Thyroid gland (tissue), 4 donors: ENCODE measurements at places on chromosomes 4 and X. TPM values are rescaled to one million over a fixed set of nuclear protein-coding genes. Genes with fewer than 3 reads are reported as not detected.

Gene XK
- total RNA-seq, result 3.5 TPM

Gene AADAT
- 5.7 TPM for total RNA-seq

DNA sequence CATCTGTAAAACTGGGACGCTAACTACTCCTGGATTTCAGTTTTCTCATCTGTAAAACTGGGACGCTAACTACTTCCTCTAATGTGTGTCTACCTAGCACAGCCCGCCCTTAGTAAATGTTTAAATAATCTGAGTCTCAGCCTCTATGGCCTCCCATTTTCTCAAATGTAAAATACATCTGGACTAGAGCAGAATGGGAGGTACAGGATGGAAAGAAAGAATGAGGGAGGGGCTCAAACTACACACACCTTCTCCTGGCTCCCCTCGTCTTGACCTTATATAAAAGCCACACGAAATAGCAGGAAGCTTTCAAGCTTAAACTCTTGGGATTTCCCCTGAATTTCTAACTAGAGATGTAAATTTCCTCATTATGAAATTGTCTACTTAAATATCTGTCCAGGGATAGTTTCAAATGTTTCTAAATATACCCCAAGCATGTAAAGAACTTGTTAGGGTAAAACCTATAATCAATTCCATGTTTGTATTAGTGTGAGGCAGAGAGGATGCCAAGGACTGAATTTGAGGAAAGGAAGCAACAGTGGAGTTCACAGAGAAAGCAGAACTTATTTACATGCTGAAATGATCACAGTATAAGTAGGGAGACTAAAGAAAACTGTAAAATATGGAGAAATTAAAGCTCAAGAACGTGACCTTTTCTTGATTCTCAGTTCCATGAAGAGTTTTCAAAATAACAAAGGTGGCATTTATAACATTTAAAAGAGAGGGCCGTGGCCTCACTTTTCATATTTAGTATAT is 220.0 kb downstream of the NWD2 start:
- H3K27ac ChIP-seq, result no peak overlapping the region
- H3K36me3 ChIP-seq, result no peaks in the 10 kb centered on the region
- H3K4me3 ChIP-seq, result no peak overlapping the region
- no peaks in the 10 kb centered on the region for H3K4me1 ChIP-seq
- DNase-seq, result no peak

Gene ADRA2C
- 0.45 TPM for total RNA-seq

DNA sequence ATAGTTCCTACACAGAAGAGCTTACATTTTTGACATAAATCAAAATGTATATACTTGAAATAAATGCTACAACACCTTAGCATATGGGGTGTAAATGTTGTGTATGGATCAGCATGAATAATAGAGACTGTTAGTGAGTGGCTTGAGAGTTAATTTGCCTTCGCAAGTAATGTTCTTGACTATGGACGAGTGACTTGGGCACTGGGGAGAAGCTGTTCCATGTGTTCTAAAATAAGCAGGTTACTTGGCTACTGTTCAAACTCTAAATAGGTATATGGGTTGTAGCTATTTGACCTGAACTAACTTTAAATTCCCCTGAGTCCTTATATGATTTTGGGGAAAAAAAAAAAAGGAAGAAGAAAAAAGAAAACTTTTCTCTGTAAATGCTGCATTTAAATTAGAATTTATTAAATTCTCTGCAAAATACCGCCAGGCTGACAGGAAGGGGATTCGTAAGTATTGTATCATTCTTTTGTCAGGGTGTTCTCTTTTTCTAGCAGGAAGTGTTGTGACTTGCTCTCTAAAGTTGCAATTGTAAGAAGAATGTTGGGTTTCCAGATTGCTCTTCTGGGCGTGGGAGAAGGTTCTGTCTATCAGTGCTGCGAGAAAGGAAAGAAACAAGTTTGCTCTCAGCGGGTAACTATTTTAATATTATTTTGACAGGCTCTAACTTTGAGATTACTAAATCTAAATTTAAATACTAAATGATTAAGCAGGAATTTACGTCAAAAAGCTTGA is 32.2 kb downstream of the PLS3 start:
- peak overlapping the region; percentile 82 for H3K27ac ChIP-seq
- DNase-seq, result peak; percentile 35
- no peaks in the 10 kb centered on the region for H3K27me3 ChIP-seq
- H3K4me1 ChIP-seq, result peaks cover 13% of the 10 kb centered on the region
- no peaks in the 10 kb centered on the region for H3K36me3 ChIP-seq
- H3K4me3 ChIP-seq, result no peak overlapping the region

Gene CYLC1
- total RNA-seq, result not detected

GRCh38 chrX:151789179-151789800 is 54.7 kb downstream of the CNGA2 start:
- no peaks in the 10 kb centered on the region for H3K36me3 ChIP-seq
- DNase-seq, result no peak
- no peak overlapping the region for H3K4me3 ChIP-seq
- no peaks in the 10 kb centered on the region for H3K27me3 ChIP-seq
- no peaks in the 10 kb centered on the region for H3K4me1 ChIP-seq
- no peak overlapping the region for H3K27ac ChIP-seq

DNA sequence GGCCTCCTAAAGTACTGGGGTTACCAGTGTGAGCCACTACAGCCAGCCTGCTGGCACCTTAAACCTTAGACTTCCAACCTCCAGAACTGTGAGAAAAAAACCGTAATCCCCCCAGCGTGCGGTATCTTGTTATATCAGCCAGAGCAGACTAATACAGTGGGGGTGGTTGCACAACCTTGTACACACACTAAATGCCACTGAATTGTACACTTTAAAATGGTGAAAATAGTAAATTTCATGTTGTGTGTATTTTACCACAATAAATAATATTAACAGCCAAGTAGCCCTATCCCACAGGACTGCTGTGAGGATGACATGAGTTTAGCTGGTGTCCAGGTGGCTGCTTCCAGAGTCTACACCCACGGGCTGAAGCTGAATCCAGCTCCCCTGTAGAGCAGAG is 38.8 kb downstream of the ZBTB49 start:
- H3K36me3 ChIP-seq, result no peaks in the 10 kb centered on the region
- H3K4me3 ChIP-seq, result no peak overlapping the region
- no peaks in the 10 kb centered on the region for H3K27me3 ChIP-seq
- no peak overlapping the region for H3K27ac ChIP-seq

- H3K4me1 ChIP-seq, result no peaks in the 10 kb centered on the region
- H3K27me3 ChIP-seq, result no peaks in the 10 kb centered on the region
- no peak overlapping the region for H3K27ac ChIP-seq
- H3K36me3 ChIP-seq, result no peaks in the 10 kb centered on the region
- no peak overlapping the region for H3K4me3 ChIP-seq
- DNase-seq, result no peak
Observed at GRCh38 chr4:32318926-32319325, 1598.8 kb downstream of the PCDH7 start.

DNA sequence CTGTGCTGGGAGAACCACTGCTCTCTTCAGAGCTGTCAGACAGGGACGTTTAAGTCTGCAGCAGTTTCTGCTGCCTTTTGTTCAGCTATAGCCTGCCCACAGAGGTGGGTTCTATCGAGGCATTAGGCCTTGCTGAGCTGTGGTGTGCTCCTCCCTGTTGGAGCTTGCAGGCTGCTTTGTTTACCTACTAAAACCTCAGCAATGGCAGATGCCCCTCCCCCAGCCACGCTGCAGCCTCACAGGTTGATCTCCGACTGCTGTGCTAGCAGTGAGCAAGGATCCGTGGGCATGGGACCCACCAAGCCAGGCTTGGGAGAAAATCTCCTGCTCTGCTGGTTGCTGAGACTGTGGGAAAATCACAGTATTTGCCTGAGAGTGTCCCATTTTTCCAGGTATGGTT is 133.8 kb upstream of the UBQLN2 start:
- H3K27ac ChIP-seq, result no peak overlapping the region
- no peaks in the 10 kb centered on the region for H3K27me3 ChIP-seq
- no peak for DNase-seq
- no peaks in the 10 kb centered on the region for H3K4me1 ChIP-seq
- H3K4me3 ChIP-seq, result no peak overlapping the region

Gene PLP1
- 2.2 TPM for total RNA-seq

Gene CFI
- 58.5 TPM for total RNA-seq

DNA sequence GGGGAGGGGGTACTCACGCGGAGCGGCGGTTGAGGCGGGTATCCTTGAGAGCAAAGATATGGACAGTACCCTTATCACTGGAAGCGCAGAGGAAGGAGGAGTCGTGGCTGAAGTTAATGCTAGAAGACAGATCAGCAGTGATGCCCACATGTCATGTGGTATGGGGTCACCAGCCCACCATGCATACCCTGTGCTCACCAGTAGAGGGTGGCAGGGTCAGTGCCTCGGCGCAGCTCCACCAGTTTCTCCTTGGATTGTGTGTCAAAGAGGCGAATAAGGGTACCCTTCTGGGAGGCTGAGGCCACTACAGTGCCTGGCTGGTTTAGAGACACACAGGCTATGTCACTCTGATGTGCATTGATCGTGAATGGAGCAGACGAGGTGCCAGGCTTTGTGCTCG is 1.5 kb upstream of the PRAF2 start:
- H3K4me3 ChIP-seq, result no peak overlapping the region
- DNase-seq, result no peak
- H3K36me3 ChIP-seq, result no peaks in the 10 kb centered on the region
- H3K27ac ChIP-seq, result no peak overlapping the region
